ENCODE measurements at places on chromosomes 4 and X.
A peak's percentile ranks its signal among the peaks of the same experiment; 100 is the strongest.

- no peak for DNase-seq
Measured at GRCh38 chr4:5572114-5572513, 136.2 kb downstream of the EVC2 start.

GRCh38 chr4:115596265-115597001 lies 483.0 kb upstream of the NDST4 start:
- no peak for DNase-seq

GRCh38 chrX:101252634-101253033 lies 33.0 kb downstream of the DRP2 start:
- DNase-seq, result no peak

DNA sequence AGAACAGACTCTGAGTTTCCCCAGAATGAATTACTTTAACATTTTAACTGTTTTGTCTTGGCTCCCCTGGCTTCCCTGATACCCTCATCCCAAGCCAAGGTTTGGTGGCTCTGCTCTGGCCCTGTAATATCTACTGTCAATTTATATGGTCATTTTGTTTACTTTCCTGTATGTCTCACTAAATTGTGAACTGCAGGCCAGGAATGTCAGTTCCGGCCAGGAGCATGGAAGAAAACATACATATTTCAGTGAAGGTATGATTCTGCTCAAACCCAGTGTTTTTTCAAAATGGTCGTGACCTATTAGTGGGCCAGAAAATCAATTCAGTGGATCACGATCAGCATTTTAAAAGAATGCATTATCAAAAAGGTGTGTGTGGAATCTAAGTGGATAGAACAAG lies 1.2 kb downstream of the RPGR start:
- DNase-seq, result no peak

DNA sequence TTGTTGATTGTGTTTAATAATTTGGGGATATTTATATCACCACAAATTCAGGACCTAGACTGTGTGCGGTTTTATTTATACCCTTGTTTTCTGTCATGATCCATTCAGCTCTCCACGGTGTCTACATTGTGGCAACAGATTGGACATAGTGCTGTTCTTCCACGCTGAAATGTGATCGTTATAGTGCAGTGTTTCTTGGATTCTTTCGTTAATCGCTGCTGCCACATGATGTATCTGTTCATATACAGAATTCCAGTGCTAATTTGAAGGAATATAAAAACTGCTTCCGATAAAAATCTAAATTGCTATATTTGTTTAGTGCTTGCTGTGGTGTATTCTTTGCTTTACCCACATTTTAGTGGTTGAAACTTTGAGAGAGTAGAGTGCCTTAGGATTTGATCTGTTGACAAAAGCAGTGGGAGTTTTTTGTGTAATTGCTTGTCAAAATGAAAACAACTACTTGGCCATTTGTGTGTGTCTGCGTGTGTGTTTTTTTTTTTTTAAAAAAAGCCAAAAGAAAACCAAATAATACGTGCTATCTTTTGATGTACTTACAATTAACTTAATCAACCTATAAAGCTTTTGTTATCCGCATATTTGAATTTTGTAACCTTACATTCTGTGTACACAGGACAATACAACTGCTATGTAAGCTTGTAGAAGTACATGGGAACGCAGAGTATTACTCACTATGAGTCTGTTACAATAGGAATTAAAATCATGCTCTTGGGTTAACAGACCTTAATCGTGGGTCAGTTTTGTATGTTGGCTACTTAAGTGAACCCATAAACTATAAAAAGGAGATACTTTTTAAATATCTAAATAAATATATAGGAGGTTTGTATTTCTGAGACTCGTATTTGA lies 353.3 kb downstream of the ARHGAP24 start:
- DNase-seq, result no peak

- no peak for DNase-seq
Measured at GRCh38 chrX:53316860-53317237, 35.5 kb upstream of the IQSEC2 start.

- DNase-seq, result peak; percentile 75
Measured at GRCh38 chr4:38179690-38180377, 219.6 kb downstream of the PTTG2 start.

DNA sequence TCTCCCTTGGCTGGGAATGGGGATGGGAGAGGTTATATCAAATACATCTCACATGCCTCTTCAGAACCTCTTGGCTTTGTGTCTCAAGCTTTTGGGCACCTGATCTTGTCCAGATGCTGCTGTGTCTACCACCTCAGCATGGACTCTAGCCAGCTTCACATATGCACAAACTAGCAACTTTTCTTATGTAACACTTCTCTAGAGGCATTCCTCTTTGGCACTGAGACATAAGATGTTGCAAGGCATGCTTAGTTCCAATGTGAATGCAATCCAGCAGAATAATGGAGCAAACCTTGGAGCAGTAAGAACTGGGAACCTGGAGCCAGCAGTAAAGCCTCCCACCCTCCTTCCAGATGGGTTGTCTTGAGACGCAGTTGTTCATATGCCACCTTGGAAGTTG lies 113.4 kb upstream of the TMEM47 start:
- no peak for DNase-seq

- no peak for DNase-seq
Measured at GRCh38 chrX:39667191-39667590, 430.6 kb downstream of the BCOR start.

- no peak for DNase-seq
Measured at GRCh38 chrX:120356084-120356483, 5.8 kb upstream of the ATP1B4 start.

GRCh38 chr4:134773497-134774000 lies 572.0 kb upstream of the PABPC4L start:
- DNase-seq, result no peak

DNA sequence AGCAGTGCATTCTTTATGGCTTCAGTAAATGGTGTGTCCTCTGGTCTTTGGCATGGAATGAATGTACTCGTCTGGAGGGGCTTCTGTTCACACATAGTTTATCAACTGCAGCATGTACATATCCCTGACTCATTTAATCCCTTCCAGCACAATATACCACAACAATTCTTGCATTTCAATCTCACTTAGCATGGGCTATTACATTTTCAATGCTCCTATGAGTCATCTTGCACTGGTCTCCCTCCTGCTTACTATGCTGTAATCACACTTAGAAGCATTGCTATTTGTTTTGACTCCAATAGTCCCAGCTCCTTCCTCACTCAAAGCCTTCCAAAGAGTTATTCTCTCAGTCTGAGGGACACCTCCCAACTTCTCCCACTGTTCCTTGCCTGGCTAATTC lies 180.9 kb upstream of the NUDT10 start:
- DNase-seq, result no peak

DNA sequence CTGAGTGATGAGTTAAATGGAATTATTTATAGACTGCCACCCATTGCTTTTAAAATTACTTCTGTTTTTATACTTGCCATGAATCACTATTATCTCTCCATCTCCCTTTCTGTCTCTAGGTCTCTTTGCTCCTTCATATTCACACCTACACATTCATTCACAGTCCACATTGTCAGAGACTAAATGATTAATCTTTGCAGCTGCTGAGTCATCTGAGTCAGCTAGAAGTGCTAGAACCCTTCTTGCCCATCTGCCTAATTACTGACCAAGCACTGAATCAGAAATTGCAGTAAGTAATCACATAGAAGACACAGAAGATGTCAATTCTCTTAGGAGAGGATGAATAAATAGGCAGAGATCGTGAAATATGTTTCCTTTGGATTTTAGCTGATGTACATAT lies 31.6 kb upstream of the RPS6KA6 start:
- no peak for DNase-seq

- peak; percentile 74 for DNase-seq
Measured at GRCh38 chr4:6926681-6927478, 17.3 kb downstream of the TBC1D14 start.

- DNase-seq, result no peak
Measured at GRCh38 chr4:25915353-25915705, 1.3 kb downstream of the SMIM20 start.

GRCh38 chrX:109879991-109880390 lies 122.9 kb upstream of the TMEM164 start:
- DNase-seq, result no peak

GRCh38 chr4:82555276-82555675 lies 6.5 kb downstream of the TMEM150C start:
- DNase-seq, result no peak
